Glutamatergic neuron (in vitro differentiated cells): ENCODE measurements at places on chromosomes 1 and 21.

- DNase-seq, result no peak
Observed at GRCh38 chr21:31310750-31311149, 33.3 kb downstream of the TIAM1 start.

DNA sequence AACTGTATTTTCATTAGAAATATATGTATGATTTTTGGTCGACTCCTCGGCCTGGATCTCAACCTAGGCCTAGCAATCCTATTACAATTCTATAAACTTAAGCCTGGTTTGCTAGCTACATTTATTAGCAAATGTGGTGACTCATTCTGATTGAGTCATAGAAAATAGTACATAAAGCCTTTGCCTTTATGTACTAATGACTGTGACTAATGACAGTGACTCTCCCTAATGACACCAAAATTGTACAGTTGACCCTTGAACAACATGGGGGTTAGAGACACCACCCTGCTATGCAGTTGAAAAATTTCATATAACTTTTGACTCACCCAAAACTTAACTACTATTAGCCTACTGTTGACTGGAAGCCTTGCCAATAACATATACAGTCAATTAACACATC lies 78.9 kb downstream of the CLEC20A start:
- no peak for DNase-seq

DNA sequence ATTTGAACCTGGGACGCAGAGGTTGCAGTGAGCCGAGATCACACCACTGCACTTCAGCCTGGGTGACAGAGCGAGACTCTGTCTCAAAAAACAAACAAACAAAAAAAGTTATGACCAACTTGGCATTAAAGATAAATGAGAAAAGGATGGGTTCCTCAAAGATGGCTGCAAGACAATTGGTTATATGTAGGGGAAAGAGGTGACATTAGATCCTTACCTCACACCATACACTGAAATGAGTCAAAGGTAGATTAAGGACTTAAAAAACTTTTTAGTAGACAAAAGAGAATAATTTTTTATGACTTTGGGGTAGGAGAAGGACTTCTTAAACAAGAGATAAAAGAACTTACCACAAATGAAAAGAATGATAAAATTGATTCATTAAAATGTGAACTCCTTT lies 74.5 kb downstream of the SYF2 start:
- no peak for DNase-seq

- no peak for DNase-seq
Observed at GRCh38 chr1:154746622-154747299, 123.3 kb downstream of the KCNN3 start.

DNA sequence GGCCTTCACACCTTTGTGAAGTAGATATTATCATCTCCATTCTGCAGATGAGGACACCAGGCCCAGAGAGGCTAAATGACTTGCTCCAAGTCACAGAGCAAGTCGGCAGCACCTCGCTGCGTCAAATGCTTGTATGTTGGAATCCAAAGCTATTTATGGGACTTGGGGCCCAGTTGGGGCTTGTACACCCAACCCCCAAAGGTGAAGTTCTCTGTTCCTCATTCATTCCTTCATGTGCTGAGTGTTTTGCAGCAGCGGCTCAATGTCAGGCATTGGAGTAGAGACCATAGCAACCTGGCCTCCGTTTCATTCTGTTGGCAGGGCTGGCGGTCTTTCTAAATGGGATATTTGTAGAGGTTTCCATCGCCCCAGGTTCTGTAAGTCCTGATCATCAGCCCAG lies 113.4 kb upstream of the SLC25A33 start:
- DNase-seq, result no peak
